ENCODE measurements at places on chromosomes 6 and 20.

DNA sequence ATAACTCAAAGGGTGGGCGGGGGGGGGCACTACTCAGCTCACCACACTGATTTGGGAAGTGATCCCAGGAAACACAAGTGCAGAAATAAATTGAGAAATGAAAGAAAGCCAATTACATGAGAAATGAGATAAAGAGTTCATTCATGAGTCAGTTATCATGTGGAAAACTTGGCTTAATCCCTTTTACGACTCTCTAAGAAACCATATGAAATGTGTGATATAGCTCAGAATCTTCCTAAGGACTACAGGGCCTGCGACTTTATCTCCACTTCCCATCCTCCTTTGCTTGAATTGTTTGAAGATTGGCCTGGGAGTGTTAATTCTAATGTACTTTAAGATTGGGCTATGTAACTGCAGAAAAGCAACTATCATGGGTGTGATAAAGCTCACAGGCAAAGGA is 3.6 kb upstream of the BTN2A2 start:
- no peak for DNase-seq

- no peak for DNase-seq
Observed at GRCh38 chr20:20051767-20052073, 546 bp downstream of the CRNKL1 start.

GRCh38 chr20:39623584-39624234 is 661.6 kb downstream of the DHX35 start:
- no peak for DNase-seq

DNA sequence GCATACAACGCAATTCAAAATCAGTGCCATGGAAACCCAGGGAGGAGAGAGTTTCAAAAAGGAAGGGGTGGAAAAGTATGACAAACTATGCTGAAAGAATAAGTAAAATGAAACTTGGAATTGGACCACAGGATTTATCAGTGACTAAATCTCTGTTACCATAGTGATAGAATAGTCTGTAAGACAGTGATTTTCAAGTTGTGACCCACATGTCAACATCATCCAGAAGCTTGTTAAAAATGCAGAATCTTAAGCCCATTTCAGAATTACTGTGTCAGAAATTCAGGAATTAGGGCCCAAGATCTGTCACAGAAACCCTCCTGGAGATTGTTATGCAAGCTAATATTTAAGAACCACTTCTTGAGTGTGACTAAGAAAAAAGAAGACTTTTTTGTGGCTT is 417.7 kb upstream of the JAG1 start:
- no peak for DNase-seq

- no peak for DNase-seq
Observed at GRCh38 chr20:20411402-20411801, 43.5 kb downstream of the INSM1 start.

GRCh38 chr6:37116326-37116725 is 53.6 kb upstream of the PIM1 start:
- no peak for DNase-seq

GRCh38 chr6:139376017-139376330 is 1.5 kb upstream of the CITED2 start:
- DNase-seq = no peak
